Pancreas (tissue), 10 donors: ENCODE measurements at places on chromosomes 1 and 21. TPM values are rescaled to one million over a fixed set of nuclear protein-coding genes. Genes with fewer than 3 reads are reported as not detected.

The TNFSF4 gene
- total RNA-seq, result 0.43 TPM

DNA sequence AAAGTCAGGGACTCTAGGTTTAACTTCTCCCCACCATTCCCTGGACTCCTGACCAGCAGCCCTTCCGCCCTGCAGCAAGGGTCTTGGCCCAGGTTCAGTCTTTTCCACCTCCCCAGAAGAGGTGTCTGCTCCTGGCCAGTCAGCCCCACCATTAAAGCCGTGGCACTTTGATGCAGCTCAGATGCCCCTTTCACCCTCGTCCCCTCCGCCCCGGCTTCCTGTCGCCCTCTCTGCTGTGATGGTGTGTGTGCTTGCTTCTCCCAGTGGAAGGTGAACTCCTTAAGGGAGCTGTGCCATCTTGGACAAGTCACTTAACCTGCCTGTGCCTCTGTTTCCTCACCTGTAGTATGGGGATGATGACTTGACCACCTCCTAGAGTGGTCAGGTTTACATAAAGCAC is 17.8 kb upstream of the TTC4 start:
- no peak for DNase-seq
- no peaks in the 10 kb centered on the region for H3K36me3 ChIP-seq
- no peaks in the 10 kb centered on the region for H3K27me3 ChIP-seq
- H3K27ac ChIP-seq, result no peak overlapping the region

- no peaks in the 10 kb centered on the region for H3K36me3 ChIP-seq
- H3K4me3 ChIP-seq, result no peak overlapping the region
- DNase-seq, result no peak
- H3K27me3 ChIP-seq, result no peaks in the 10 kb centered on the region
- no peak overlapping the region for H3K27ac ChIP-seq
Measured at GRCh38 chr1:223248001-223248769, 105.1 kb upstream of the TLR5 start.

DNA sequence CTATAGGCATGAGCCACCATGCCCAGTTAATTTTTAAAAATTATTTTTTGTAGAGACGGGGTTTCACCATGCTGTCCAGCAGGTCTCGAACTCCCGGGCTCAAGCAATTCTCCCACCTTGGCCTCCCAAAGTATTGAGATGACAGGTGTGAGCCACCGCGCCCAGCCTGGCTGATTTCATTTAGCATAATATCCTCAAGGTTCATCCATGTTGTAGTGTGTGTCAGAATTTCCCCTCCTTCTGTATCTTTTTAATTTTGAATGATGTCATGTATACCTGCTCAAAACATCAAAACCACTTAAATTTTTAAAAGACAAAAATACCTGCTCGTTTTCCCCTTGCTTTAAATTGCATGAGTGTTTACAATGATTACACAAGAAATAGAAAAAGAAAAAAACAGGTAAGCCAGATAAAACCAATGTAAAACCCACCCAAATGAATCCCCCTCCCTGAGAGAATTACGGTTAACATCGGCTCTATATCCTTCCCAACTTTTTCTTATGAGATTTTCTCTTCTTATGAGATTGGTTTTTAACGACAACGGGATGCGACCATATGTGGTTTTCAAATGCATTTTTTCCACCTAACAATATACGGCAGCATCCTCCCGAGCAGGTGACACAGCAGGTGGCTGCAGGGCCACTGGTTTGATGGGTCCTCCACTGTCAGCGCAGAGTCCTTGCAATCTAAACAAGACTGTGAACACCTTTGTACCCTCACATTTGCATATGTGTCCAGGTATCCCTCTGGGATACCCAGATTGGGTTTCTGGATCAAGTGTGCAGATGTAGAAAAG is 22.1 kb downstream of the IFFO2 start:
- no peaks in the 10 kb centered on the region for H3K36me3 ChIP-seq
- no peak overlapping the region for H3K4me3 ChIP-seq
- no peaks in the 10 kb centered on the region for H3K27me3 ChIP-seq
- DNase-seq, result no peak
- H3K4me1 ChIP-seq, result peaks cover 22% of the 10 kb centered on the region

The CLCA4 gene
- total RNA-seq, result not detected

The RHOU gene
- total RNA-seq, result 9.1 TPM

GRCh38 chr1:242196101-242196500 is 197.2 kb upstream of the MAP1LC3C start:
- DNase-seq, result no peak
- no peaks in the 10 kb centered on the region for H3K36me3 ChIP-seq
- no peak overlapping the region for H3K4me3 ChIP-seq
- H3K27ac ChIP-seq, result no peak overlapping the region

DNA sequence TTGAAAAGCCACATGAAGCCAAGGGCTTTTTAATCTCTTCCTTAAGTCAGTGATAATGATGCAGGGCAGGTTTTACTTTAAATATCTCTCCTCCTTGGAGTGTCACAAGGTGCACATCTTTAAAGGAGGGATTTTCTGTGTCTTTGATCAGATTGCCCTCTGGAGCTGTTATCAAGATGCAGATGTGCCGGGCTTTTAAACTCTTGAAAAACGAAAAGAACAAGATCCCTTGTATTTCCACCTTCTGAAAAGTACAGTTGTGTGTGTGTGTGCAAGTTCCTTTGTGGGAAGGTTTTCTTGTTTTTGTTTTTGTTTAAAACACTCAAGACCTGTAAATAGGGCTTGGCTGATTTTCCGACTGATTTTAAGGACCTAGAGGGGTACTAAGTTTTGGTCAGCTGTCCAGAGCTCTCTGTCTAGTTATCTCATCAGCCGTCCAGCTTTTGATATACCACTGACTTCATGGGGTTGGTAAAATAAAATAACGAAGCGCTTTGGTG is 1.6 kb downstream of the MARK1 start:
- H3K27ac ChIP-seq, result no peak overlapping the region
- H3K4me3 ChIP-seq, result peak overlapping the region; percentile 79
- DNase-seq, result no peak
- H3K4me1 ChIP-seq, result no peaks in the 10 kb centered on the region

The NR1I3 gene
- not detected for total RNA-seq

The CD101 gene
- total RNA-seq, result 1.0 TPM

The TNFRSF25 gene
- 0.98 TPM for total RNA-seq

DNA sequence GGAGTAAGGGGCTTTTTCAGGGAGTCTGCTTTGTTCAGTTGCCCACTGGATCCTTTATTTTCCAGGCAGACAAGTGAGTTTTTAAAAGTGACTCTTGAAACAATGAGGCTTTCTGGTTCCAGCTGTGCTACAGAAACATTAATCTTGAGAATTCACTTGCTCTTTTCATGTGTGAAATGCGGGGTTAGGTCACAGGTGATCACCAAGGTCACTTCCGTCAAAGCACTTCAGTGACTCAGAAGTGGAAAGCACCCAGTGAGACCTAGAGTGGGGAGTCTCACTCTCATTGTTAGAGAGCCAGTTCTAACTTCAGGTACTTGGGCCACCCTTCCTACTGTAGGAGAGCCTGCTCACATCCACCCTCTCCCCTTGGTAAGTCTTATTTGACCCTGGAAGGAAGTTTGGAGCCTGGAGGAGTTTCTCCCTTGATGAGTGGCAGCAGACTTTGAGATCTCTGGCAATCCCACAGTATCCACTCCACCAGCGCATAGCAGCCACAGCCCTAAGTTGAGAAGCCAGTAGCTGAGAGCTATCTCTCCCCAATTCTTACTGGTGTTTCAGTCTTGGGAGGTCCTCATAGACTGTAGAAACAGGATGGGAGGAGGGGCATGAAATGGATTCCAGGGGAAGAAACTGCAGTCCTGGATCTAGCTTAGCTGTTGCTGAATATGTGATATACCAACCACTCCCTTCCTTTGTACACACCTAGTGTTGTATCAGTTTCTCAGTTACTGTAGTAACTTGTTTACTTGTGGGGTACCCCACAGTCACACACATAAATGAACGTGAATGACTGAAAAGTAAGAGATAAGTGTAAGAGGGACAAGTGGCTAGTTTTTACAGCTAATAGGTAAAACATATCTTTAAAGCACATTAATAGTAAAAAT is 3.1 kb downstream of the TACSTD2 start:
- H3K4me1 ChIP-seq, result peaks cover 17% of the 10 kb centered on the region
- H3K27me3 ChIP-seq, result no peaks in the 10 kb centered on the region
- peak overlapping the region; percentile 94 for H3K27ac ChIP-seq

DNA sequence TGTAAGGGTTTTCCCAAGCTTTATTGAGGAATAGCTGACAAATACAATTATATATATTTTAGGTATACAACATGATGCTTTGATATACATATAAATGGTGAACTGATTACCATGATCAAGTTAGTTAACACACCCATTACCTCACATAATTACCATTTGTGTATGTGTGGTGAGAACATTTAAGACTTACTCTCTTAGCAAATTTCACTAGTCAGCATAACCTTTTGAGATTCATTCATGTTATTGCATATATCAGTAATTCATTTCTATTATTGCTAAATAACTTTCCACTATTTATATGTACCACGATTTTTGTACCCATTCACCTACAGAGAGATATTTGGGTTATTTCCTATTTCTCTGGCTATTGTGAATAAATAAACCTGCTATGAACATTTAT is 16.2 kb upstream of the TP53BP2 start:
- H3K36me3 ChIP-seq, result no peaks in the 10 kb centered on the region
- no peak overlapping the region for H3K4me3 ChIP-seq
- H3K4me1 ChIP-seq, result no peaks in the 10 kb centered on the region
- H3K27me3 ChIP-seq, result no peaks in the 10 kb centered on the region

- H3K27me3 ChIP-seq, result no peaks in the 10 kb centered on the region
- peak overlapping the region; percentile 7 for H3K27ac ChIP-seq
- H3K4me1 ChIP-seq, result peaks cover 16% of the 10 kb centered on the region
- peak; percentile 28 for DNase-seq
- H3K4me3 ChIP-seq, result no peak overlapping the region
- H3K36me3 ChIP-seq, result no peaks in the 10 kb centered on the region
Measured at GRCh38 chr1:197464044-197464443, 196.0 kb downstream of the CRB1 start.

The PKLR gene
- not detected for total RNA-seq
